ENCODE measurements at places on chromosomes 16 and 17.

GRCh38 chr16:47320546-47321310 lies 140.1 kb downstream of the ITFG1 start:
- no peak for DNase-seq

- no peak for DNase-seq
These were observed 47.2 kb upstream of the SLC47A1 start for GRCh38 chr17:19486351-19487023.

DNA sequence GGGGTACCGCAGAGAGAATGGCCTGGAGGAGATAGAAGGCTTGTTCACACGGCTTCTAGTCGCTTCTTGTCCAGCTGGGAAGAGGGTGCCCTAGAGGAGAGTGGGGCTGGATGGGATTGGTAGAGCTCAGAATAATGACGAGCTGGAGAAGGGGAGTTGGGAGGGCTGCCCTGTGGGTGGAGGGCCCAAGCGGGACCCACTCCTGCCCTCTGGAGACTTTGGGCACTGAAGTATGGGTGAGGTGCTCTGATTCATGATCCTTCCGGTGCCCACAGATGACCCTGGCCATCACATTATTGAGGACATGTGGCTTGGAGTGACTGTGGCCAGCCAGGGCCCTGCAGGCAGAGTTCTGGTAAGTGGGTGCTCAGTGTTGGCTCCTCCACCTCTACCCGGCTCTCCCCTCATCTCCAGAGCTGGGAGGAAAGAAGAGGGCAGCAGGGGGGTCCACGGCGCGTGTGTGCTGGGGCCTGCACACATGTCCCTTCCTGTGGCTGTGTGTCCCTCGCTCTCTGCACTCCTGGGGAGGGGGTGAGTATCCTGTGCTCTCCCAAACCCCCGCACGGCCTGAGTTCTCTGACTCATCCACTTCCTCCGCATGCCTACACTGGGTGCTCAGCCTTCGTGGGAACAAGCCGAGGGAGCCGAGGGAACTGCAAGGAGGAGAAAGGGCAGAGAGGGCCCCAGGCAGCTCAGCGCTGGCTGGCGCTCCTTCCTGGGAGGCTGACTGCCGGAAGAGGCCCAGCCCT lies 8.5 kb downstream of the ITGA3 start:
- no peak for DNase-seq

DNA sequence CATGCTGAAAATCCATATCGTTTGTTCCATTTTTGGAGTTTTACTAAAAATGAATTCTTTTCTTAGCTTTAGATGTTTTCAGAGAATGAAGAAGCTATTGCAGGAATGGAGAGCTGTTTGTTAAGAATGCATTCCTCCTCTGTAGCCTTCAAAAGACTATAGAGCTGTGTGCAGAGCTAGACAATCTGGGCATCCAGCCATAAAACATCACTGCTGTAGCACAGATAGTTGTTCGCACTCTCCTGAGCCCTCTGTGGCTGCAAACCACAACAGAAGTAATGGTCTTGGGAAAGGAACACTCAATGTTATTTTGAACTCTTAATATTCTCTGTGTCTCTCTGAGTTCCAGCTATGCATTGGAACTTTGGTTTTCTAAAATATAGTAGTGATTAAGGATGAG lies 4.9 kb downstream of the TNRC6C start:
- peak; percentile 29 for DNase-seq

GRCh38 chr16:80932708-80933095 lies 74.0 kb downstream of the CMC2 start:
- no peak for DNase-seq

- DNase-seq = peak; percentile 80
These were observed 173.1 kb downstream of the RPTOR start for GRCh38 chr17:80717720-80718083.

DNA sequence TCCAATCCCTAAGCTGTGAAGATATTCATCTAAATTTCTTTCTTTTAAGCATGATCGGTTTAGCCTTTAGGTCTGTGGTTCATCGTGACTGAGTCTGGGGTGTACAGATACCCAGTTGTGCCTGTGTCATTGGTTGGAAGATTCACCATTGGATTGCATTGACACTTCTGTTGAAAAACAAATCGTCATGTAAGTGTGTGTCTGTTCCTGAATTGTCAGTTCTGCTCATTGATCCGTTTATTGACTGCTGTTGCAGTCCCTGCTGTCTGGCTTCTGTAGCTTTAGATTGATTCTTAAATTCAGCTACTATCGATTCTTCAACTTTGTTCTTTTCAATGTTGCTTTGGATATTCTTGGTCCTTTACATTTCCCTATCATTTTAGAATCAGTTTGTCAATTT lies 21.0 kb upstream of the ZNF469 start:
- DNase-seq = no peak

Measured in NCI-H1092 treated with DMSO at 0.1 percent for 48 hours (cell line).